Activated T-cell treated with anti-CD3 and anti-CD28 coated beads for 48 hours (primary cell): ENCODE measurements at places on chromosomes 7 and 10.
A peak's percentile ranks its signal among the peaks of the same experiment; 100 is the strongest.

DNA sequence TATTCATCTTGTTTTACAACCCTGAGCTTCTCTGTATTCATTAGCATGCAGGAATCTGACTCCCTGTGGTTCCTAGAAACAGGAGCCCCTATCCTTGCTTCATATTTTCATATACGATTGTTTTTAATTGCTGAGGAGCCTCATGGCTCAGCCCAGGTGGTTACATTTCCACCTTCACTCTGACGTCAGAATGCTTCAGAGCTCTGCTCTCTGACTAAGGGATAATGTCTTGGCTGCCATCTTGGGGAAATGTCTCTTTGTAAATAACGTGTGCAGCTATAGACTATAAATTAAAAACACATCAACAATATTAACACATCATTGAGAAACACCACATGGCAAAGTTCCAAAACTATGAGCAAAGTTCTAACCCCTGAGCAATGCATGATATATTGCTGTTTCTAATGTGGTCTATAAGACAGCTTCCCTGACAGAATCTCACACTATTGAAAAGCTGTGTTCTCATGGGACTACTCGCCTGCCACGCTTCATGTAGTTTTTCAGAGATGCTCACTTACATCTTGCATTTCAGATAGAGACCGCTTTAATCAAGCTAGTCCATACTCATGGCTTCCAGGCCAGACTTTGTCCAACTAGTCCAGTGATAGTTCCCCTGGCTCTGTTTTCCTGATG, 227.0 kb downstream of the SORCS3 start:
- DNase-seq: no peak

GRCh38 chr10:17872191-17873091, 63.3 kb downstream of the MRC1 start:
- DNase-seq: no peak

GRCh38 chr10:122323941-122324675, 50.4 kb upstream of the PLEKHA1 start:
- DNase-seq: no peak

- DNase-seq: no peak
Measured at GRCh38 chr10:103472005-103472404, 7.0 kb downstream of the CALHM3 start.

- DNase-seq: no peak
Measured at GRCh38 chr7:106855540-106856132, 9.4 kb upstream of the PIK3CG start.

GRCh38 chr10:79304479-79305087, 42.7 kb upstream of the PPIF start:
- DNase-seq: no peak

GRCh38 chr10:60573336-60573735, 183.7 kb upstream of the ANK3 start:
- DNase-seq: peak; percentile 55

DNA sequence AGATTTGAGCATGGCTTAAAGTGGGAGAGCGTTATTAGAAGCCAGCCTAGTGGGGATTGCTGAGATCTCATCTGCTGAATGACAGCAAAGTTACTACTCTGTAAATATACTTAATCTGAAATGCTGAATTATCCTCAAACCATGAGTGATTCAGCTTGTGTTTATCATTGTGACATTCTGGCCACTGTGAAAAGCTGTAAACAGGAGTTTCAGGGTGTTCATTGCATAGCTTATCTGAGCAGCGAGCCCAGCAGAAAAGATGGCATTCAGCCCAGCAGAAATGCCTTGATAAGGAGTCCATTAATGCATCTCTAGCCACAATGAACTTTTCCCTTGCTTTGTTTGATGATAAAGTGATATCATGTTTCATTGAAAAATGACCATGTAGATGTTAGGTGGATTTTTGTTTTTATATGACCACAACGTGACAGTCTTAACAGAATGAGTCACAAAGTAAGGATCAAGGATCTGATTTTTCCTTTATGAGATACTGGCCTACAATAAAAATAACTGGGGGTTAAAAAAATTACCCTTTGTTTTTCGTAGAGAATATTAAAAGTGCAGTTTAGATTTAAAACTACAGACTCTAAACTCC, 7.8 kb downstream of the TES start:
- no peak for DNase-seq

DNA sequence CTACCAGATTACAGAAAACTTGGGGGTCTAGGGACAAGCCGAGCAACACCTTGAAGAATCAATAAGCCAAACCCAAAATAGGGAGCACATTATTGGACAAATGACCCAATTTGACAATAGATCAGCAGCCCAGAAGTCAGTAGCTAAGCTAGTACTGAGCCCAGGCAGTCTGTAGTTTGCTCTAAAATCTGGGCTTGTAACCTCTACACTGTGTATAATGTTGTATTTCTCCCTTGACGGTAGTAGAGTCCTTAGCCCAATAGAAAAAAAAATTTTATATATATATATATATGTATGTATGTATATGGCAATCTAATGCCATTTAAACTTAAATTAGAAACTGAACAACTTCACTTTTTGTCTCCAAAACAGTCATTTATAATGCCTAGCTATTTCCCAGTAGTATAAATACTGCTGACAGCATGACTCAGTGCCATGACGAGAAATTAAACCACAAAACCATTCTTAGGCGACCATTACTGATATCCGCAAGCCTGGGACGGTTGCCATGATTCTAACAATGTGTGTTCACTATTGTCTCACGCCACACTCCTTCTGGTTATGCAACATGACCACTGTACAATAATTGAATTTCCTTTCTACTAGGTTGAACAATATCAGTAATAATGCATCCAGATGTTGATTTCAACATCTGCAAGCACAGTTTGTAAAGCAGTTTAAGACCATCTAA, 110.5 kb downstream of the IPMK start:
- no peak for DNase-seq

DNA sequence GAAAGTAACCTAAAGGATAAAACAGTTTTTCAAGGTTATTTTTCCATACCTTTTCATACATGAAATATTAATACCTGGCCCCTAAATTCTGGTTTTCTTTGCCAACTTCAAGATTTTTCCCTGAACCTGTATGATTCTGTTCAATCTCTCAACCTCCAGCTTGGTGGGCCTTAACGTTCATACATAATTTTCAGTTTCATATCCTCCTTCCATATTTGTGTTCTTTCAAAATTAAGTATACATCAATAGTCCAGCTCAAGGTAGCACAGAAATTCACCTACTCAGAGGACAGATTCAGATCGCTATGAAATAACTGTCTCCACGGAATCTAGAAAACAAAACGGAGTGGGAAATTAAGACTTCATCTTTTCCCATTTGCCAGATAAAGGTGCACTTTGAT, 505.8 kb upstream of the GHITM start:
- DNase-seq: no peak
